ENCODE measurements at places on chromosomes 2 and 18.

GRCh38 chr2:29687121-29687520, 234.3 kb downstream of the ALK start:
- no peak for DNase-seq

DNA sequence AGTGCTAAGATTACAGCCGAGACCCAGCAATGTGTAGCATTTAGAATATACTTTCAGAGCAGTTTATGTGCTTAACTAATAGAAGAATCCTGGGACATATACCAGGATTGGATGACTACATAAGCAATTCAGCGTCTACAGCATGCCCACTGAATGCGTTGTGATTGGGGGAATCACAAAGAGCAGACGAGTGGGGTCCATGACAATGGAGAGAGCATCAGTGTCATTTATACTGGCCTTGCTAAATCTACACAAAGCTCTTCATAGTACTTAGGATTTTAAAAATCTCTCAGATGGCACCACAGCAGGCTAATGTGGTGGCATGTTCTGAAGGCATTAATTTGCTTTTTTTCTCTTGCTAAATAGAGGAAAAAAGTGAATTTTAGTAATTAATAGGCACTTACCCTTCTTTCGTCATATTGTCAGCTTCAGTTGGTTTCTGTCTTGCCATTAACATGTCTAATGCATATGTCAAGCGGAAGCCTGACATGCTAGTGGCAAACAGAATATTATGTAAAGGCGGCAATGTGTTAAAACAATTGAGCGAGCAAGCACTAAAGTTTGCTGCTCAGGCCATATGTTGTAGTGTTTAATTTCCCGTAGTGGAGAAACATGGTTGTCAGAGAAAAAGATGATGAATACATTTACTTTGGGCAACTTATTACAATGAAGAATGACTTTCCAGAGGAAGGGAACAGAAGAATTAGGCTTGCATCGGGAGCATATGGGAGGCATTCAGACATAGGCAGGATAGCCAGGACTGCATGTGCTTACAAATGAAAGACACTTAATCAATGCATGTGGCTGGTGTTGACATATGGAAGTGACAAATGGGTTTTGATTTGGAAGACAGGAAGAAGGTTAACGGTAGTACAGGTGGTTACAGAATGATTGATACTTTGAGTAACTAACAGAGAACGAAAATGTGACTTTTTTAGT, 145.2 kb downstream of the ICOS start:
- DNase-seq = no peak

- DNase-seq = no peak
Observed at GRCh38 chr2:144326825-144327224, 193.1 kb downstream of the ZEB2 start.

- no peak for DNase-seq
Observed at GRCh38 chr2:153169609-153170008, 309.0 kb downstream of the RPRM start.

DNA sequence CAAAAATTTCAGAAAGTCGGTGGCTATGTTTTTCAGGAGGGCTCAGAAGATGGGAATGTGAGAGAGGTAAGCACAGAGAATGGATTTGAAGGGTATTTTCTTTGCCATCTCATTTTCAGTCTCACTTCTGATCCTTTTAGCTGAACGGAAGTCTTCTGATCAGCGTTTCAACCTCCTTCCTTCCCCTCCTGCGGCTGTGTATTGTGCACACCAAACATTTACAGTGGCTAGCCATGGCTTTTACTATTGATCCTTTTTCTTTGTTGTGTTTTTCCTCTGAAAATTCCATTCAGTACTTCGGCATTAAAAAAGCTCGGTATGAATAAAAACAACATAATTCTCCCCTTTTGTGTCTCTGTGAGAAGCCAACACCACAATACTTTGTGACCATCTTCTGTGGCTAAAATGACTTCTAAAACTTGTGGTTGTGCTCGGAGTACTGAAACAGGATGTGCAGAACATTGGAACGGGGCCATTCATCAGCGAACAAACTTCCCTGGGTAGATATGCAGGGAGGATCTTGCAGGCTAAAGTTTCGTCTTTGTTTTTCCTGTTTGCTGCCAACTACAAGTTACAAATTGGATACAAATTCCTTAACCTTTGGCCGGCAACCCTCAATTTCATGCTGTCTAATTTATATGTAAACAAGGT, 260.8 kb upstream of the FAM98A start:
- no peak for DNase-seq

GRCh38 chr2:84906108-84906899, 848 bp downstream of the TMSB10 start:
- DNase-seq = peak; percentile 38

- no peak for DNase-seq
Observed at GRCh38 chr2:7572450-7572849, 655.2 kb downstream of the RNF144A start.

DNA sequence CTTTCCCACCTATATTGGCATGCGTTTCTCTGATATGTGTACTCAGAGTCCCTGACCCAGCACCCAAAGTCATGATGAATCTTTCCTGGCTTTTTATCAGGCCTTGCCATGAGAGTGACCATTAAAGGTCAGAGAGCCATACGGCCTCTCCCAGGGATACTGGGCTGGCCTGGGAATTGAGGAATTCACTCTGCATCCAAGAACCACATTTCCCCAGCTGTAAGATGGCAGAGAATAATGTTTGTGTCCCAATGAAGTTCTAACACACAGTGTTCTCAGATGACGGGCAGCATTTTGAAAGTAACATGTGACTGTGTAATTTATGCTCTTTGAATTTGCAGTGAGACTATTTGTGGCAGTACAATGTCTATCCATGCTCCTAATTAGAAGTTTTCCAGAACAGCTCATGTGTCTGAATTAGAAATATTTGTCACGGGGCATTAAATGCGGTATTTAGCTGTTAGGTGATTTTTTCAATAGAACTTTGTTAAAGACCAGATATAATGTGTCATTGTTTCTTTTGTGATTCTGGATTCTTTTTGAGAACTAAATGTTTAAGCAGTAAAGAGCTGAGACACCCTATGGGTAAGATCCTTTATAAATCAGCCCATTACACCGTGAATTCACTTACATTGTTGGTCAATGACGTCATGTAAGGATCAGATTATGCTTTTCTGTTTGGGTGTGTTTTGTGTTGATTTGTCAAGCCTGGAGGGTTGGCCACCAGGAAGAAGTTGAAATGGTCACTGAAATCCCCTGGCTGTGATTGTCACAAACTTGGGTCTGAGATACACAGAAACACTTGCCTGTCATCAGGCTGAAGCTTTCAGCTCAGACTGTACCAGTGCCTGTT, 7.3 kb upstream of the SLC3A1 start:
- no peak for DNase-seq

DNA sequence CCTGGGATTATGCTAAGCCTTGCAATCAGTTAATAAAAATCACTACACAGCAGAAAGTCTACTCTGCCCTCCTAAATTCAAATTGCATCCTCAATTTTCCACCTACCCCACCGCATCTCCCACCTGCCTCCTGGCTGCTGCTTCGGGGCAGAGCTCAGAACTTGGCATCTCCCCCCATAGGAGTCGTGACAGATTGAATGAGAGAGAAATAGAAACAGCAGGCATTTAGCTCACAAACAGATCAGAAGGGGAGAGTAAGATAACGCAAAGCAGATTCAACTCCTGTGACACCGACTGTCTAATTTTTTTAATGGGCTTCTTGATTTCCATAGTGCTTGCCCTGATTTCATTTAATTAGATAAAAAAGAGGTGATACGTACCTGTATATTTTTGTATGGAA, 24.7 kb upstream of the LRRC30 start:
- no peak for DNase-seq

GRCh38 chr2:181218401-181218821, 238.0 kb downstream of the UBE2E3 start:
- DNase-seq = no peak

DNA sequence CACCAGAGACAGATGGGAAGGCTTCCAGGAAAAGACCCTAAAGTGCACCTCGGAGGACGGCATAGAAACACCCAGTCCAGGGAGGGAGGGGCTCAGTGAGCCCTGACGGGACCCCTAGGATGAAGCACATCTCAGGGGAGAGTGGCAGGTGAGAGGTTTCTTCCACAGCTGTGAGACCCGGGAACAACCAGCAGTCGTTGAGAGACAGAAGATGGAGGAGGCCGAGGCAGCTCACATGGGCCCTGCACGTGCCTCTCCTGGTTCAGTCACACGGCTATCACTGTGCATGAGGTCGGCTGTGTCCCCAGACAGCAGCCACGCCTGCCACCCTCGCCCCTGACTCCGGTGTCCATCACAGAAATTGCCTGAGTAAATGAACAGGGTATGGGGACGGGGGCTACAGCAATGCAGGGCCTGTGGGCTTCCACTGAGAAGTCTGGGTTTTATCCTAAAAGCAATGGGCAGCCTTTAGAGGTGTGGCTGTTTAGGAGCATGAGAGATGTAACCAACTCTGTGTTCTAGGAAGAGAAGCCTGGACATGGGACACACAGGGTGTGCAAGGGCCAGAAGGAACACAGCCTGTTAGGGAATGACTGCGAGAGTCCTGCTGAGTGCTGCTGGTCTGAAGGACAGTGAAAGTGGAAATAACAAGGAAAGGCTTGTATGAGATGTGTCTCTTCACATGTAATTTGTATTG, 102.0 kb downstream of the TMEM18 start:
- DNase-seq = no peak

- DNase-seq = no peak
Observed at GRCh38 chr18:60870261-60871153, 462.7 kb upstream of the CDH20 start.

All from AML-193 (cell line).